Activated T-cell treated with anti-CD3 and anti-CD28 coated beads for 4 hours (primary cell): ENCODE measurements at places on chromosomes 6 and 20.

GRCh38 chr6:25032934-25033333 is 97.2 kb upstream of the RIPOR2 start:
- no peak for DNase-seq

- DNase-seq, result no peak
Measured at GRCh38 chr20:34540596-34541263, 17.8 kb upstream of the MAP1LC3A start.

- no peak for DNase-seq
Measured at GRCh38 chr20:53961527-53961926, 108.9 kb downstream of the BCAS1 start.

DNA sequence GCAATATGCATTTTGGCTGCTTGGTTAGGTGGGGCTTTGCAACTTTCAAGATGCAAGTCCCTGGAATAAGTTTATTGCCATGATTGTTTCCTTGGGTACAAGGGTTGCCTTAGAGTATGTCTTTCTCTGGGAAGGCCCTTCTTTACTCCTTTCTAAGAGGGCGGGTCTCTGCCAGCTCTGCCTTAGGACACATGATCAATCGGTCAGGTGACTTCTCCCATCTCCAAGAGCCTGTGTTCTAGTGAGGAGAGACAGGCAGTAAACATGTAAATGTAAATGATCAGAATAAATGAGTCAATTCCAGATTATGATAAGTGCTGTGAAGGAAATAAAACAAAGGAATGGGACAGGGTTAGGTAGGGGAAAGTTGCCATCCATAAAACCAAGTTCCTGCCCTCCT is 43.2 kb upstream of the BCAS1 start:
- no peak for DNase-seq

DNA sequence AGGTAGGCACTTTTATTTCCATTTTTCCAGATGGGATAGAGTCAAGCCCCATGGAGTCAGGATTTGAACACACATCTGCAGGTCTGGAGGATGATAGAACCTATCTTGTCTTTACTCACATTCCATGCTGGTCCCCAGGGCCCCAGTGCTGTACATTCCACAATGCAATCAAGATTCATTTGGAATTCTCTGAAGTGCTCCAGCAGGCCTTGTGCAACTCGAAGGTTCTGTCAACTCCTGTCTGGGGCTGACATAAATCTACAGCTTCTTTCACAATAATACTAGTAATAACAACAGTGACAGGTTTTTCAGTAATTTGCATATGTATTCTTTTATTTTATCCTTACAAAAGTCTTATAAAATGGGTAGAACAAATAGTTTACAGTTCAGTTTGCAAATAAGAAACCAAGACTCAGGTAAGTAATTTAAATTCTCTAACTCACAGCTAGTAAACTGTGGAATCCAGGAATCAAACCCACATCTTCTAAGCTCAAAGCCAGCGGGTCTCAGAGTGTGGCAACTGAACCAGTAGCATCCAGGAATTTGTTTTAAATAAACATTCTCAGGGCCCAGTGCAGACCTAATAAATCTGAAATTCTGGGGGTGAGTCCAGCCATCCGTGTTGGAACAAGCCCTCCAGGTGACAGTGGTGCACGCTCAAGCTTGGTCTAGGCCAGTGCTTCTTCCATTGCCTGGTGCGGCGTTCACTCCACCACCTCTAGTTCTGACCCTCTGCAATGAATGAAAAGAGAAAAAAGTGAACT is 137.0 kb upstream of the TNFAIP3 start:
- DNase-seq, result no peak

GRCh38 chr6:75084872-75085381 is 120.9 kb downstream of the COL12A1 start:
- DNase-seq, result no peak

DNA sequence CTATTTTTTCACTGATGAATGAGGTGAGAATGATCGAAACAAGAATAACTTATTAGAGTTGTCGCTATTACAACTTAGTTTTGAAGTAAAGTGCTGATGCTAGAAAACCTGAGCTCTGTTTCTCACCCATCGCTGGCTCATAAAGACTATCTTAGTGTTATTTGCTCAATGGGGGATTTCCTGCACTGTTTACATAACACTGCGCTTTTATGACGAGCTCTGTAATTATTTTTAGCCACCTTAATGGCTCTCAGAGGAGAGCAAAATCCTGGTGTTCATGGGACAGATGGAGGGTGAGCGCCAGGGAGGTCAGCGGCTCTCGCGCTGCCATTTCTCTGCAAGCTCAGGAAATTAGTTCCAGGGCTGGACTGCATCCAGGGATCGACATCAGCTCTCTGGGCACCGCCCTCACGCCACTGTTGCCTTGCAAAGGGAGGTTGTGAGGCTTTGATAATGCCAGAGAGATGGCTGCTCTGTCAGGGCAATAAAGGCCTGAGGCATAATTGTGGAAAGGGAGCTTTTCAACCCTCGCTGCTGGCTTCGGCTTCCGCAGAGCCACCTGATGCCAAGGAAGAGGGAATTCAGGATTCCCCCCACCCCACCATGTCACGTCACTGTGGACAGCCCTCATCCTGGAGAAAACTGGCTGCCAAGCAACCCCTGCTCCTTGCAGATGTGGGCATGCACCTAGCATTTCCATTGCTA is 72.0 kb downstream of the DACT2 start:
- no peak for DNase-seq

- no peak for DNase-seq
Measured at GRCh38 chr20:14800707-14801425, 463.5 kb upstream of the FLRT3 start.

DNA sequence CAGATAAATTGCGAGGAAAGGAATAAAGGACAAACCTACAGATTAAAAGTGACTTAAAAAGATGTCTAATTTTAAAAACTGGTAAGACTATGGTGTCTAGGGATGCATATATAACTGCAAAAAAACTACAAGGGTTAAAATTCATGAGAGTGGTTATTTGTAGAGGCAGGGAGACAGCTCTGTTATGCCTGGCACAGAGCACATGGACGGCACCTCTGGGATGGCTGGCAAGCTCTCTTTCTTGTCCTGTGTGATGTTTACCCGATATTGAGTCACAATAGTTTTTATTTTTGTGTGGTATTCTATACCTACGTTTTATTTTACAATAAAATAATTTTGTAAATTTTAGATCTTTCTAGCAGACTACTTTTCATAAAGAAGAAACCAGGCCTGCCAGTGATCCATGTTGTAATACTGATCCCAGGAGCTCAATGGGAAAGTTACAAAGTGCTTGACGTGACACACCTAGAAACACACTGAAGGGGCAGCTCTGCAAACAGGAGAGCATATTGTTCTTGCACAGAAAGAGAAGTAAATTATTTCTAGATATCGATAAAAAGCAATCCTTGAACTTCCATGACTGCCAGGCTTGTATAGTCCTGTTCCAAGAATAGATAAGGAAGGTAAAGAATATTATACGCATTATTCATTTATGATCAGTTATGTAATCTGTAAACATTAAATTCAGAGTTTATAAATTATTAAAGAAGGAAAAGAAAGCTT is 290.0 kb downstream of the PTPRK start:
- no peak for DNase-seq

GRCh38 chr20:44662261-44662660 is 10.8 kb upstream of the ADA start:
- no peak for DNase-seq

GRCh38 chr6:169791721-169792131 is 40.3 kb downstream of the ERMARD start:
- no peak for DNase-seq

GRCh38 chr6:31351033-31351380 is 6.0 kb downstream of the HLA-B start:
- DNase-seq, result no peak

DNA sequence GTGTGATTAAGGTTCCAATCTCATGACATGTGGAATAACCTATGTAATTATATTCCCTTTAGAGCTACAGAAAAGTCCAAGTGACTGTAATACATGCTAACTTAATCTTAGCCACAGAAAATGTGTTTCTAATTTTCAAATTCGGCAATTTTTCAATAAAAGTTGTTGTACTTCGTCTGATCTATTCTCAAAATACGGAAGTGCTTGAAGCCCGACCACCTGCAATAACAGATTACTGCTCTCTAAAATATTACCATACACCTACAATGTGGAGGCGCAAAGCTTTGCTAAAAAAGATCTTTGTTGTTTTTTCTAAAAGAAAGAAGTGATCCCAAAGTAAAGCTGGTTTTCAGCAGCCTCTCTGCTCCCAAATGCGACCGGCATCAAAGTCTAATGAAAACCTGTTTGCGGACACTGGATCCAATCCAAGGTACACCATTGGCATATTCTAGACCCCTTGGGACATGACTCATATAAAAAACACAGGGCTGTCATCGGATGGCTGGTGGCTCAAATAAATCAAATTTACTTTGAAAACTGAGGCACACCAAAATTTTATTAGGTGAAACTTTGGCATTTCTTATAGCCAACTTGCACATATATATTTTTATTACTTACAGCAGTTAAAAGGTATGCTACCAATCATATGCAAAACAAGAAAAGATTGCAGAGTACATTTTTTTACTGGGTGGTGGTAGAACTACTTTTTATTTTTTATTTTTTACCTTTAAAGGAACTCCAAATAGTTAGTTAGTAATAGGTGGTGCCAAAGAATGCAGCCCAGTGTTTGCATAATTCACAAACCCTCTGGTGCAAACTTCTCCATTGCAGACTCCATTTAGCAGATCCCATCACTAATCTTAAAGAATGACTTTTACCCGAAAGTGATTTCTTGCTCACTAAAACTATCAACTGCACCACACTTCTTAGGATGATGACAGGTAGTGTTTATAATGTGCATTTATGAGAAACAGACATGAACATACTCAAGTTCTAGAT is 118.7 kb upstream of the TBX18 start:
- no peak for DNase-seq

- DNase-seq, result no peak
Measured at GRCh38 chr20:63181226-63181625, 34.7 kb downstream of the YTHDF1 start.

DNA sequence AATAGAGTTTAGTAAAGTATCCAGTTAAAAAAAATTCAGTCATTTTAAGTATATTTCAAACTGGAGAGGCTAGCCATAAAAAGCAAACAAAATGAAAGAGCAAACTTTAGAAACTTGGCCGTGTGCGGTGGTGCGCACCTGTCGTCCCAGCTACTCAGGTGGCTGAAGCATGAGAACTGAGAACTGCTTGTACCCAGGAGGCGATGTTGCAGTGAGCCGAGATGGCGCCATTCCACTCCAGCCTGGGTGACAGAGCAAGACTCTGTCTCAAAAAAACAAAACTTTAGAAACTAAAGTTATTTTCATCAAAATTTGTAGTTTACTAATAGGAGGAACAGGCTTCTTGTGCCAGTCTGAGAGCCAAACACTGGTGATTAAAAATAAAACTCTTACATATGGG is 100.2 kb upstream of the POPDC3 start:
- DNase-seq, result no peak

GRCh38 chr6:87029711-87030314 is 65.1 kb downstream of the CGA start:
- DNase-seq, result no peak

DNA sequence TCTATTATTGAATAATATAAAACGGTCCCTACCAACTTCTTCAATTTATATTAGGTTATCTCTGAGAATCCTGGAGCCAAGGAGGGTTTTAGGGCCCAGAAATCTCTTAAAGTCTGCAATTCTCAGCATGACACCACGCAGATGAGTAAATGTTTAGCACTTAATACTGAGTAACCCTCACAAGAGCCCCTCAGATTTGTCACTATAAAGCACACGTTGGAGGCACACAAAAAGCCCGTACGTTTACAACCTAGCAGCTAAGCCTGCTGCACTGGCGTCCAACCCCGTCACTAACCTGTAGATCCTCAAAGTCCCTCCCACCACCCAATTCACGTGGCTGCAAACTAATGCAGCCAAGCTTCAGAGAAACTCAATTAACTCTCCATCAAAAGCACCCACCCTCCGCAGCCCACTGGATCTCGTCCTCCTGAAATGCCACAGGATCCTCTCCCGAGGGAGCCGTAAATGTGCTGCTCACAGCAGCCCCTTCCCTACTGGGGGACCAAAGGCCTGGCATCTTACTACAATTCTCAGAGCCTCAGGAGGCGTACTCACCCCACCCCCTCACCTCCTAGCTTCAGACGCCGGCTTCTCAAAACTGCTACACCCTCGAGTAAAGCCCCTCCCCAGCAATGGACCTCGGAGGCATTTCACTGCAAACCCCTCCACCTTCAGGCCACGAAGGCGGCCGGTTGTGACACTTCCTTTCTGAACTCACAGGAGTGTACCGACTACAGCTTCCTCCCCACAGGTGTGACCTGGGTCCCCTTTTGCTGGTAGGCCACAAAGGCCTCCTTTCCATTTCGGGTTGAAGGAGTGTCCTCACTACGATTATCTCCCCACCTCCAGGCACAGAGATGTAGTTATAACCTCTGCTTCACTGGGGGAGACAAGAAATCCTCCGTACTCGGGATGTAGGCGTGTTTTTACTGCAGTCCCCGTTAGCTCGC is 909 bp downstream of the CPNE1 start:
- peak; percentile 41 for DNase-seq

- no peak for DNase-seq
Measured at GRCh38 chr6:73538116-73538779, 17.4 kb upstream of the EEF1A1 start.

DNA sequence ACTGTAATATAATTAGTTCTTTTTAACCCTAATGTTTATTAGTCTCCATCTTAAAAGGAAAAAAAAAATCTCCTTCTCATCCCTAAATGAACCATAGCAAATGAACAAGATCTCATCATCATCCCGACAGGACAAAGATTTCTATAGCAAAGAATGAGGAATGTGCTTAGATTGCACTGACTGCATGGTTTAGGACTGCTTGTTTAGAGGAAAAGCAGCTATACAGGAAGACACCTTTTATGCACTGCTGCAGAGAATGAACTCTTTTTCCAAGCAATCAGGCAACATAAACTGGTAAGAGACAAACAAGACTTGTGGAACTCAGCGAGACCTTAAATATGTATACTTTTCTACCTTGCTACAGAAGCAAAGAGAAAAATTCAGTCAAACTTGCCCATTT is 26.8 kb downstream of the CSNK2A1 start:
- DNase-seq, result no peak

- DNase-seq, result no peak
Measured at GRCh38 chr20:63082308-63082938, 75.7 kb upstream of the BHLHE23 start.

GRCh38 chr20:63951398-63952209 is 4.6 kb downstream of the UCKL1 start:
- DNase-seq, result no peak

- DNase-seq, result no peak
Measured at GRCh38 chr6:100881707-100882040, 545 bp upstream of the ASCC3 start.

- DNase-seq, result no peak
Measured at GRCh38 chr6:84033523-84034451, at the start of gene MRAP2. Gene MRAP2 (plus strand): TSS chr6:84033772. CDS start chr6:84055319, 21,547 bp downstream.

GRCh38 chr6:132764370-132764769 is 6.7 kb upstream of the VNN2 start:
- DNase-seq, result no peak
